Activated gamma-delta T cell treated with Interleukin-2 at 50 U/mL for 16 hours (primary cell): ENCODE measurements at places on chromosomes 12 and 14.

GRCh38 chr14:31340297-31341063, 79.9 kb downstream of the HEATR5A start:
- DNase-seq, result no peak

GRCh38 chr12:89261982-89262381, 90.3 kb downstream of the DUSP6 start:
- no peak for DNase-seq

GRCh38 chr12:101710288-101710687, 12.8 kb downstream of the CHPT1 start:
- no peak for DNase-seq

DNA sequence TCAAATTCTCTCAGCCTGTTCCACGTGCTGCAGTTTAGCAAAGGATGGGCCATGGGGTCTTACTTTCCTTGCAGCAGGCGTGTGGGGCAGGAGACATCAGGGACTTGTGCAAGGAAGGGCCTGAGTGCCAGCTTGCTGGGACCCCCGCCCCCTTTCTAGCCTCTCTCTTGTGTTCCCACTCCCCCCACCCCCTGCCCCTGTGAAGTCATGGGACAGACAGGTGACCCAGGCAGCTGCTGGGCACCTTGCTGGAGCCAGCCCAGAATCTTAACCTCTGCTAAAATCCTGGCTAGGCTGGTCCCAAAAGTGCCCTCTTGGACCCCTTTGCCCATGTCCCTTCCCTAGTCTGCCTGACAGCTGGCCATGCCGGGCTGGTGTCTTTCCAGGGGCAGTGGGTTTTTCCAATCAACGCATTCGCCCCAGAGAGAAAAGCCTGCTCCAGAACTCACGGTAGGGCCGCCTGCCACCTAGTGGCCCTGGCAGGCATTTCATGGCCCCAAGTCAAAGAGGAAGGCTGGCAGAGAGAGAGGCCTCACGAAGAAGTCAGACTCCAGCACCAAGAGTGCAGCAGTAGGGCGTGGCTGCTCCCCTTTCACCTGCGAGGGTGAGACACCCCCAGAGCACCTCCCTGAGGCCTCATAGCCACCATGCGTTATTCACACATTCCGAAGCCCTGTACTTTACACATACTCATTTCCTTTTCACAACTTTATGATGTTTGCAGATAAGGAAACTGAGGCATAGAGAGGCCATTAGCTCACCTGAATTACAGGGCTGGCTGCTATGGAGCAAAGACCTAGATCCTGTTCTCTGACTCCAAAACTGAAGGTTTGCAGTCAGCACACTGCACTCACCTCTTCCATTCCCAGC, 67.4 kb downstream of the LGMN start:
- peak; percentile 69 for DNase-seq

DNA sequence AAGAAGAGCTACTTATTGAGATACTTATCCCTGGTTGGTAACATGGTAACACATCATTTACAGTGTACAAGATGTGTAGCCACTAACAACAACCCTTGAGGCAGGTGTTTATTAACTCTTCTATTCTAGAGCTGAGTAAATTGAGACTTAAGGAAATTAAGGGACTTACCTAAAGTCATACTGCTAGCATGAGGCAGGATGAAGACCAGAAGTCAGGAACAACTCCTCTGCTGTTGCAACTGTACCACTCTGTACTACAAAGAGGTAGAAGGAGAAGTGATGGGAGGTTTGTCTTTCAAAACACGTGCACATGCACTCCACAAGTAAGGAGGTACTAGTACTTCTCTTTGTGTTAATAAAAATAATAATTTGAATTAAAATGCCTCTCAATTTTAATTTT, 79.9 kb downstream of the LLPH start:
- no peak for DNase-seq

DNA sequence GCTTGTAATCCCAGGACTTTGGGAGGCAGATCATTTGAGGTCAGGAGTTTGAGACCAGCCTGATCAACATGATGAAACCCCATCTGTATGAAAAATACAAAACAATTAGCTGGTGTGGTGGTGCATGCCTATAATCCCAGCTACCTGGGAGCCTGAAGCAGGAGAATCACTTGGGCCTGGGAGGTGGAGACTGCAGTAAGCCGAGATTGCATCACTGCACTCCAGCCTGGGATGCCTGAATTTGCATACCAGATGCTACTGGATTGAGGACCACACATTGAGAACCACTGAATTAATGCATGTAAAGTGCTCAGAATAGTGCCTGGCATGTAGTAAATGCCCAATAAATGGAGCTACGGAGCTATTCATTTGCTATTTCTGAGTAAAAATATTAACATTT, 14.9 kb upstream of the MYH7 start:
- DNase-seq, result no peak

DNA sequence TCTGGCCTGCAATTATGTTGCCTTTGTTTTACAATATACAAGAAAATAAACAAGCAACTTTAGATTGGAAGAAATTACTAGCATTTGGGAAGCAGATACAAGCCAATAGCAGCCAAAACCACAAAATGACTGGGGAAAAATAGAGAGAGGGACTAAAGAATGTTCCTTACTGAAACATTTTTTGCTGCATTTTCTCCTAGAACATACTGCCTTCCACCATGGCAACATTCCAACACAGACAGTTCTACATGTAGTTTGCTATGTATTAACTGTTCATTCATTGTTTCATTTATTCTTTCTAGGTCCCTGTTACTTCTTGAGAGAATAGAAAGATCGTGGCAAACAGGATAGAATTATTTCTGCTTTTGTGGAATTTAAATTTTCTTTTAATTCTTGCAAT, 530.2 kb downstream of the RPS29 start:
- DNase-seq, result no peak

- DNase-seq, result no peak
These were observed 311.8 kb downstream of the RERGL start for GRCh38 chr12:17778242-17778641.

GRCh38 chr14:104169699-104170479, 31.5 kb downstream of the KIF26A start:
- DNase-seq, result no peak

DNA sequence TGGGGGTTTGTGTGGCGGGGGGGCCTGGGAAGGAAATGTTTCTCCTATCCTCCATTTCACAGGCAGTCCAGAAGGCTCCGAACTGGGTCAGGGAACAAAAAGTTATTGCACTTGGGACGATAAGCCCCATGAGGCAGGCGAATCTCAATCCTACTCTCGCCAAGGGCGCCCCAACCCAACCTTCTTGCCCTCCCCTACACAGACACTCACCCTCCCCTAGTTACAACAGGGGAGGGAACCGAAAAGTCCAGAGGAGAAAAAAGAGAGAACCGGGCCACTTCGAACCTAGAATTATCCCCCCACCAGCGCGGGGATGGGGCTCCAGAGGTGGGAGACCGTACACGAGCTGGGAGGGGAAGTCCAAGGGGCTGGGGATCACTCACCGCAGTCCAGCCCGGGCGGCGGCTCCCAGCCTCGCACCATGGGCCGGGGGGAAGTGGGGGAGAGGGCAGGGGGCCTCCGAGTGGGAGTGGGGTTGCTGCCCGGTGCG, 357 bp downstream of the HOMEZ start:
- no peak for DNase-seq

GRCh38 chr14:89765346-89765745, 189.2 kb downstream of the EFCAB11 start:
- no peak for DNase-seq

DNA sequence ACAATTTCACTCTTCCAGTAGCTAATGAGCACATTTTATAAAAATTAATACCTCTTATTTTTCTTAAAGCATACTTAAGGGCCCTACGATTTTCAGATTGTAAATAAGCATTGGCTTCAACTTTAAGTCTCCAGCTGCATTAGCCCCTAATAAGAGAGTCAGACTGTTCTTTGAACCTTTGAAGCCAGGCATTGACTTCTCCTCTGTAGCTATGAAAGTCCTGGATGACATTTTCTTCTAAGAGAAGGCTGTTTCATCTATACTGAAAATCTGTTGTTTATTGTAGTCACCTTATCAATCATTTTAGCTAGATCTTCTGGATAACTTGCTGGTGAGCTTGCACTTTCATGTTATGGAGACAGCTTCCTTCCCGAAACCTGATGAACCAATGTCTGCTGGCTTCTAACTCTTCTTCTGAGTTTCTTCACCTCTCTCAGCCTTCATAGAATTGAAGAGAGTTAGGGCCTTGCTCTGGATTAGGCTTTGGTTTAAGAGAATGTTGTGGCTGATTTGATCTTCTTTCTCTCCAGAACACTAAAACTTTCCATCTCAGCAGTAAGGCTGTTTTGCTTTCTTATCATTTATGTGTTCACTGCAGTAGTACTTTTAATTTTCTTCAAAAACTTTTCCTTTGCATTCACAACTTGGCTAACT, 377.1 kb upstream of the RGS6 start:
- DNase-seq, result no peak

DNA sequence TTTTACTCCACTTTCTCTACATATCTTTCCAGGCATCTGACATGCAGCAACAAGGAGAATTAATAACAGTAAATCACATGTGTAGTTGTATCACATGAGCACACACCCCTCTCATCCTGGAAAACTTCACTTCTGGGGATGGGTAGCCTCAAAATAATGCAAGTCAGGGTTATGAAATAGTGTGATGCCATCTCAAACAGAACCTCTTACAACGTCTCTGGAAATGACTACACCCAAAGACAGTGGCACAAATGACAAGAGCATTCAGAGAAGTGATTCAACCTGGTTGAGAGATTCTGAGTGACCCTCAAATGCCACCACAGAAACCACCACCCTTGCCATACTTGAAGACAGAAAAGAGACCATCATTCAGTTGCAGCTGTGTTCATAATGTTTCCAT, 2.8 kb downstream of the DIO2 start:
- no peak for DNase-seq
